ENCODE measurements at places on chromosomes 12 and 14. TPM values are rescaled to one million over a fixed set of nuclear protein-coding genes. Genes with fewer than 3 reads are reported as not detected.

The OR4E2 gene
- total RNA-seq: not detected

DNA sequence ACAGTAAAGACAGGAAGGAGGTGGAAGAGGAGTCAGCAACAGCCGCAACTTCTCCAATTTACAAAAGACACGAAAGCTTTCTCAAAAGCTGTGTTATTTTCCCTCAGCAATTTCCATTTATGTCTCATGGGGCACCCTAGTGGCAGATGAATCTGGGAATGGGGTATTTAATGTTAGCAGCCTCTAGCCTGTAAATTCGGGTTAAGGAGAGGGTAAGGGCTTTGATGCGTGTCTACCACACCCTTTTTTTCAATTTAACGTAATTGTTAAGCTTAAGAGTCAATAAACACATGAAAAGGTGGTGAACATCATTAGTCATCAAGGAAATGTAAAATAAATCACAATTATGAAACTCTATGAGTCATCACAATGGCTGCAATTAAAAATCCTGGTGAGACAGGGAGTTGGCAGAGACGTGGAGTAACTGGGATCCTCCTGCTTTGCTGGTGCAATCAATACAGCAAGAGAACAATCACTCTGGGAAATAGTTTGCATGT, 986.4 kb downstream of the AACS start:
- no peak overlapping the region for H3K27ac ChIP-seq
- H3K4me3 ChIP-seq: no peak overlapping the region
- H3K4me1 ChIP-seq: no peaks in the 10 kb centered on the region
- no peaks in the 10 kb centered on the region for H3K27me3 ChIP-seq
- H3K36me3 ChIP-seq: no peaks in the 10 kb centered on the region

GRCh38 chr12:52600071-52600470, 1.2 kb downstream of the KRT72 start:
- H3K27me3 ChIP-seq: peaks cover 90% of the 10 kb centered on the region
- H3K4me3 ChIP-seq: no peak overlapping the region
- no peak for DNase-seq
- peaks cover 4% of the 10 kb centered on the region for H3K4me1 ChIP-seq
- no peak overlapping the region for H3K27ac ChIP-seq

The SPIC gene
- not detected for total RNA-seq

The KRT77 gene
- not detected for total RNA-seq

The GLIPR1L1 gene
- not detected for total RNA-seq

DNA sequence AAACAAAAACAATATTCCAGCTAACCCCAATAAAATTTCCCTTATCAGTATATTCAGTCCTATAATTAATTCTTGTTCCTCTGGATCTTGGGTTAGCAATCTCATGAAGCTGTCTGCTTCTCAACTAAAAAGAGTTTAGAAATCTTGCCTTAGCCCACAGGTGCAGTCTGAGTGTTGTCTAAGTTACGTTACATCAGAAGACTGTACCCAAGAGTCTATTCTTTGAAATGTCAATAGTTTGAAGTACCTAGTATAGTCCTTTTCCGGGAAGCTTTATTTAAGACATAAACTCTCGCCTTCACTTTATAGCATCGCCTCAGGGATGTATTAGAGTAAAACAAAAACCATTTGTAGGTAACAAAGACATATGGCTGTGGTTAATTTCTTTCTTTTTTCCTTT, 465.1 kb downstream of the FUT8 start:
- H3K27me3 ChIP-seq: peaks cover 8% of the 10 kb centered on the region
- H3K4me1 ChIP-seq: no peaks in the 10 kb centered on the region
- no peaks in the 10 kb centered on the region for H3K36me3 ChIP-seq
- DNase-seq: no peak
- H3K27ac ChIP-seq: no peak overlapping the region

- no peak overlapping the region for H3K27ac ChIP-seq
- DNase-seq: no peak
- H3K27me3 ChIP-seq: no peaks in the 10 kb centered on the region
Observed at GRCh38 chr14:57413849-57414248, 23.5 kb downstream of the NAA30 start.

DNA sequence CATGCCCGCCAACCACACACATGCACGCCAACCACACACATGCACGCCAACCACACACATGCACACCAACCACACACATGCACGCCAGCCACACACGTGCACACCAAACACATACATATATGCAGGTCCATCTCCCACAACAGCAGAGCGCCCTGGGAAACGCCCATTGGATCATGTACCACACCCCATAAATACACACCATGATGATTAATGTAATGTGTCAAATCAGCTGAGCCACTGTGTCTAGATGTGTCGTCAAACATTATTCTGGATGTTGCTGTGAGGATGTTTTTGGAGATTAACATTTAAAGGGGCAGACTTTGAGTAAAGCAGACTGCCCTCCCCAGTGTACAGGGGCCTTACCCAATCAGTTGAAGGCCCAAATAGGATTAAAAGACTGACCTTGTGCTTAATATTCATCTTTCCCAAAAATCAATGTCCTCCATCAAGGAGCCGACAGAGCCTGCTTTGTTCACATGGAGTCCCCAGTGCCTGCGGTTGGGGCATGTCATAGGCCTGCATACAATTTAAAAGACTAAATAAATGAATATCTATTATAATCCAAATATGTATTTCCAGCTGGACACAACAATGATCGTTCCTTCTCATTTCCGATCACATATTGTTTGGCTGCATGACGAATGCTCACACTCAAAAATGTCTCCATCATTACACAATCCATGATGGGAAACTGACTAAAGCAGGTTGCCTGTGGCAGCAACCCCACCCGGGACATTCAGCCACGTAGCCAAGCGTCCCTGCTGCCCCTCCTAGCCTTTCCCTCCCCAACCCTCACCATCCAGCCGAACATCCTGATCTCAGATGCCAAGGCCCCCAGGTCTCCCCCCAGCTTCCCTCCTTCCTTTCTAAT, 23.2 kb upstream of the BDKRB2 start:
- DNase-seq: no peak
- peaks cover 75% of the 10 kb centered on the region for H3K27me3 ChIP-seq
- H3K27ac ChIP-seq: no peak overlapping the region
- H3K4me1 ChIP-seq: peaks cover 16% of the 10 kb centered on the region
- H3K4me3 ChIP-seq: no peak overlapping the region
- H3K36me3 ChIP-seq: no peaks in the 10 kb centered on the region

DNA sequence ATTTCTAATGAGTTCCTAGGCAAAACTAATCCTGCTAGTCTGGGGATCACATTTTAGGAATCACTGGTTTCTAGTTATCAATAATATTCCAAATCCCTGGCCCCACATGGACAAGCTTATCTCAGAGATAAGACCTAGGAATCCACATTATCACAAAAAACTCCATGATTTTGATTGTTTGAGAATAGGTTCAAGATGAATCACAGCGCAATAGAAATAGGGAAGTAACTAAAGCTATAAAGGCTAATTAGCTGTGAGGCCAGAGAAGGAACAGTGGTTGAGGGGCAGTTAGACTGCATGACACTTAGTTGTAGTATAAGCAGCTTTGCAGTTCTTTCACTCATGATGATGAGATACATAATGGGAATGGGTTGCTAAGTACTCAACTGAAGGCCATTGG, 13.1 kb upstream of the ATP5F1B start:
- no peaks in the 10 kb centered on the region for H3K4me1 ChIP-seq
- peaks cover 18% of the 10 kb centered on the region for H3K36me3 ChIP-seq
- no peak overlapping the region for H3K4me3 ChIP-seq
- no peak overlapping the region for H3K27ac ChIP-seq
- DNase-seq: no peak

DNA sequence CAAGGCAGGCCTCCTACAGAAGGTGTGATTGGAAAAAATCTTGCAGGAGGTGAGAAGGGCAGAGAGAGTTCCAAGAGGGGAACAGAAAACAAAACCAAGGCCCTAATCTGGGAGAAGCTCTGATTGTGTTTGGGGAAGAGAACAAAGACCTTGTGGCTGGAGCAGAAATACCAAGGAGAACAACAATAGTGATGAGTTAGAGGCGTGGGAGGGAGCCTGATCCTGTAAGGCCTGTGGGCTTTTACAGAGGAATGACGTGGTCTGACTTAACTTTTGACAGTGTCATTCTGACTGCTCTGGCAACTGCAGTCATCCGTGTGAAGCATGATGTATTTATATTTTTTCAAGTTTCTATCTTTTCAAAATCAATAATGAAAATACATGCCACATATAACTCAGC, 200.6 kb downstream of the ANO4 start:
- H3K36me3 ChIP-seq: no peaks in the 10 kb centered on the region
- H3K4me1 ChIP-seq: no peaks in the 10 kb centered on the region
- H3K27me3 ChIP-seq: no peaks in the 10 kb centered on the region
- no peak overlapping the region for H3K27ac ChIP-seq
- no peak overlapping the region for H3K4me3 ChIP-seq

DNA sequence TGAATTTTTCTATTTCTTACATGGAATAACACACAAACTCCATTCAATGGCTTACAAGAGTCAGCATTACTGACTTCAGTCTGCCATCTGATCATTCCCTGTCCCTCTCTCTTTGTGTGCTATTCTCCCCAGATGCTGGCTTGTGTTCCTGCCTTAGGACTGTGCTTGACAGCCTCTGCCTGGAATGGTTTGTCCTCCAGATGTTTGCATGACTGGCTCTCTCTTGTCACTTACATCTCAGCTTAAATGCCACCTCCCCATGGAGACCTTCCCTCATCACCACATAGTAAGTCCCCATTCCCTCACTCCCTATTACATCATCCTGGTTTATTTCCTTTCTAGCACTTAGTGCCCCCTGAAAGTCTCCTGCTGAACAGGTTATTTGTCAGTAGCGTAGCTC, 181.6 kb downstream of the KTN1 start:
- no peak overlapping the region for H3K27ac ChIP-seq
- H3K27me3 ChIP-seq: no peaks in the 10 kb centered on the region
- no peaks in the 10 kb centered on the region for H3K4me1 ChIP-seq
- no peak for DNase-seq

DNA sequence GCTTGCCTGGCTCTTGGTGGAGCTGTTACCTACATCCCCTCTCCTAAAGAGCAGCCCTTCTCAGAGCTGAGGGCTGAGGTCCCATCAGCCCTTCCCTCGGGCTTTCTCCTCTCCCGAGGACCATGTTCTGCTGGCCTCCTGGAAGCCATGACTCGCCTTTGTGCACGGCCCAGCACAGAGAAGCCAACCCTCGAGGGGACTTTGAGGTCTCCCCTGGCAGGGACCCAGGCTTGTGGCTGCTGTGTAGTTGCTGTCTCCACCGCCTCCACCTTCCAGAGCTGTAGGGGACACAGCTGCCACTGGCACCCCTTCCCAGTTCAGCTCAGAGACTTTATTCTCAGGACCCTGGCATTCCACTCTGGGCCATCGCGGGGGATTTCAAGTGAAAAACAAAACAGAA, 22.9 kb upstream of the CCND2 start:
- DNase-seq: no peak
- H3K4me3 ChIP-seq: no peak overlapping the region
- no peaks in the 10 kb centered on the region for H3K27me3 ChIP-seq
- peaks cover 17% of the 10 kb centered on the region for H3K4me1 ChIP-seq

GRCh38 chr14:102209224-102209966, 69.7 kb downstream of the WDR20 start:
- H3K36me3 ChIP-seq: peaks cover 59% of the 10 kb centered on the region
- H3K4me3 ChIP-seq: no peak overlapping the region
- H3K27ac ChIP-seq: peak overlapping the region; percentile 51
- no peaks in the 10 kb centered on the region for H3K27me3 ChIP-seq
- no peak for DNase-seq

DNA sequence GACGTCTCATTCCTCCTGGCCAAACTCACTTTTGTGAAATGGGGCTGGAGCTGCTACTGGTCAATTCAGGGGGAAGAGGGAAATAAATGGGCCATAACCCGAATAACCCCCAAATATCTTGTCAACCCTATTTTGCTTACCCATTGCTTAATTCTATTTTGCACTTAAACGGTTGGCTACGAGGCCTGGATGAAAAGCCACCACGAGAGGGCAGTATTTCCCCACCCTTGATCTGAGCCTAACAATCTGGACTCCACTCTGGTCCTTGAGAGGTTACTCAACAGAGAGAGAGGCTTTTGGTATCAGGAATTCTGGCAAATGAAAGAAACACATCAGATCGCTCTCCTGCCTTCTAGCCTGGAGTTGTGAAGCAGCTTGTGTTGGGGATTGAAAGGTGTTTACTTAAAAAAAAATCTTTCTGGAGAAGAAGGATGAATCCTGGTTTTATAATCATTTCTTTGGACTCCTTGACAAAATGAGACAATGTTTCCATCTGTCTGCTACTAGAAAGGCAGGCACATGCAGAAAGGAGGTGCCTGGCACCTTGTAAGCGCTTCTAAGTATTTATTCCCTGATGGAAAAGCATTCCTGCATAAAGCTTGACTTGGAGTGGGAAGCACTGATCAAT, 22.4 kb upstream of the FBXO21 start:
- peak; percentile 53 for DNase-seq
- no peaks in the 10 kb centered on the region for H3K36me3 ChIP-seq
- no peak overlapping the region for H3K4me3 ChIP-seq
- peaks cover 74% of the 10 kb centered on the region for H3K27me3 ChIP-seq
- H3K27ac ChIP-seq: no peak overlapping the region

GRCh38 chr14:105879867-105880561, 353.6 kb downstream of the TMEM121 start:
- H3K27ac ChIP-seq: no peak overlapping the region
- H3K36me3 ChIP-seq: no peaks in the 10 kb centered on the region
- H3K4me3 ChIP-seq: no peak overlapping the region
- H3K27me3 ChIP-seq: peaks cover 74% of the 10 kb centered on the region
- no peaks in the 10 kb centered on the region for H3K4me1 ChIP-seq

- peaks cover 2% of the 10 kb centered on the region for H3K27me3 ChIP-seq
- no peak overlapping the region for H3K4me3 ChIP-seq
Observed at GRCh38 chr12:127260999-127261398, 1006.0 kb upstream of the TMEM132C start.

The DTX1 gene
- 1.5 TPM for total RNA-seq

DNA sequence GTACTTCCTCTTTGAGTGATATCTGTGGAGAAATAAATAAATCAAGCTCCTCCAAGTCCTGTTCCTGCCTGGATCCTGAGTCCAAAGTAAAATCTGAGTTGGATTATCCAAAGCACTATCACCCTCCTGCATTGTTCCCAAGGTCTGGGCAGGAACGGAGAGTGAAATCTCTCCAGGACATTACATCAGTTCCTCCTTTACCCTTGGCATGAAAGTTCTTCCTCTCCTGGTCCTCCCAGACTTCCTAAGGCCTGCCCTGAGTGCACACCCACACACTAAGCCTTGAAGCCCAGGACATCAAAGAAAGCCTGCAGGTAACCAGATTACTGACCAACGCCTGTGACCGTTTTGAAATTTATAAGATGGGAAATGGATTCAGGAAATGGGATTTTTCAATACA, 206.8 kb upstream of the BCL2L14 start:
- H3K36me3 ChIP-seq: peaks cover 13% of the 10 kb centered on the region
- H3K4me1 ChIP-seq: peaks cover 57% of the 10 kb centered on the region
- H3K27ac ChIP-seq: peak overlapping the region; percentile 83
- H3K27me3 ChIP-seq: no peaks in the 10 kb centered on the region

- H3K4me3 ChIP-seq: no peak overlapping the region
- no peaks in the 10 kb centered on the region for H3K4me1 ChIP-seq
- no peak for DNase-seq
- H3K27me3 ChIP-seq: no peaks in the 10 kb centered on the region
- H3K36me3 ChIP-seq: peaks cover 15% of the 10 kb centered on the region
Observed at GRCh38 chr12:116975779-116976393, 65.1 kb downstream of the FBXW8 start.

Data from left ventricle myocardium inferior (tissue), 1 donor.